ENCODE measurements at places on chromosomes 7 and 10.

DNA sequence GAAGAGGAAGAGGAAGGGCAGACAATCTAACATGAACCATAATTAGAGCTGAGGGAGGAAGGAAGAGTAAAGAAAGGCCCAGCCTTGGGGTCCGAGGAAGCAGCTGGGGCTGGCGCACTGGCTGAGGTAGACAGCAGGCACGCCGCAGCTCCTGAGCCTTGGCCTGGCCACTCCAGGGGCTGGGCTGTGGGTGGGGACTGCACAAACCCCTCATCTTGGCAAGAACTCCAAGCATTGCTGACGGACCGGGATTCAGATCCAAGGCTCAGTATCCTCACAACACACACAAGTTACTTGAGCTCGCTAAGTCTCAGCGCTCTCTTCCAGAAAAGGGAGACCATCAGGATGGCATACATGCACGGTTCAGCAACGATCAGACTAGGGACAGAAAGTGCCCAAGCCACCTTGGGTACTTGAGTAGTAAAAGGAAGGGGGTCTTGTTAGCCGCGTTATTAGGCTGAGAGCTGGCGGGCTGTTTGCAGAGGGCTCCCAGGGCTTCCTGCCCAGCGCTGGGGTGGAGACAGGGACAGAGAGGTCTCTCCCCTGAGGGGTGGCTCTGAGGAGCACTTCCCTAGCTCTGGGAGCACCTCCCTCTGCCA, 4.5 kb downstream of the TNS3 start:
- no peak for DNase-seq

- no peak for DNase-seq
Measured at GRCh38 chr7:51238981-51239495, 77.6 kb downstream of the COBL start.

DNA sequence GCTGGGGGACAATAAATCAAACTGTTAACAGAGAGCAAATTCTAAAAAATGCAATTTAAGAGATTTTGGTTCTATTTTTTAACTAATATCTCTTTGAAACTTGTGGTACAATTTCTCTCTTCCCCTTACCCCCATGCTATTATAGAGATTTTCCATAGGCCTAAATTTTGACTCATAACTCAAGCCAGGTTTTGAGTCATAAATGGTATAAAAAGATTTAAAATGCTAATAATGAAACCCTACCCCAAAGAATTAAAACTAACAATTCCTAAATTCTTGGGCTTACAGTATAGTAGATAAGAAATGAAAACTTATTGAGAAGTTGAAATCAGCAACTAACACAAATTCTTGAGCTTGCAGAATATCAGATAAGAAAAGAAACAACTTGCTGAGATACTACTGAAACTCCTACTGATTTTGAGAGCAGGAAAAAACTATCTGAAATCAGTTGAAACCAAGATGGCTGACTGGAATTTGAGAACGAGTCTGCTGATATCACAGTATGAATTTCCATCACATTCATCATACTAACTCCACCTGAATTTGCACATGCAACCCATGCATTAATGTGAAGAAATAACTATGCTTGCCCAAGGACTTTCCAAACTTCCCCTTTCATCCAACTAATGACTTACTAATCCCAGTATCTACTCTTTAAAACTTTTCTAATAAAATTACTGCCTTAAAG, 36.3 kb downstream of the POT1 start:
- DNase-seq = no peak

DNA sequence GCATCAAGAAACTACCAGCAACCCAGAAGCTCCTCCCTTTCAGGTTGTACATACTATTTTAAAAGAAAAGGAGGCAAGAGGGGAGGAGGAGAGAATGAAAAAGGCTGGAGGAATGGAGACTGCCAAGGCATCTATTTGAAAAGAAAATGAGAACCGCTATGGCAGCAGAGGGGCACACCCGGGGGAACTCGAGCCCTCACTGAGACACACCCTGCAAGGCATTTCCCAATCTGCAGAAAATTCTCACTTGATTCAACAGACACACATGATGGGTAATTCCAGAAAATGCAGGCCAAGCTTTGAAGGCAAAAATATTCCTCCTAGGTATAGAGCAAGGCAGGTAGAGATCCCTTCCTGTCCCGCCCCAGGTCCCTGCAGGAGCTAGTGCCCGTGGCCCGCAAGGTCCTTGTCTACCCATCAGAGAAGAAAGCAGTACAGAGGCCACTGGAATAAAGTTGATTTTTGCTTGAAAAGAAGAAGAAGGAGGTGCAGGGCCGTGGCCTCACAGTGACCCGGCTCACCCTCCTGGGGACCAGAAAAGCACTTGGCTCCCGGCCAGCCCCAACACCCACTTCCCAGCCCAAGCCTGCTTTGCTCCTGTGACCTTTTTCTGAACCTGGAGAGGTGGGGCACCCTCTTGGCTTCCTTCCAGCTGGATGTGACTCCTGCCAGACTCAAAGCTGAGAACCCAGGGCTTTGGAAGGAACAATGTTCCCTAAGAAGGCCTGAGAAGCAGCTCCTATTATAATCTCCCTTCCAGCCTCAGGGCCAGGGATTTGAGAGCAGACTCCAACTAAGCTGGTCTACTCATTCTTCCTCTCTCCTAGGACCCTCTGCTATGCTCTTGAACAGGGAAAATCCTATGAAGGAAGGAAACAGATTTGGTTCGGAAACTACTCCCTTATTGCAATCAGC, 6.2 kb upstream of the PIK3CG start:
- no peak for DNase-seq

GRCh38 chr7:195010-195829, 2.8 kb downstream of the FAM20C start:
- no peak for DNase-seq

DNA sequence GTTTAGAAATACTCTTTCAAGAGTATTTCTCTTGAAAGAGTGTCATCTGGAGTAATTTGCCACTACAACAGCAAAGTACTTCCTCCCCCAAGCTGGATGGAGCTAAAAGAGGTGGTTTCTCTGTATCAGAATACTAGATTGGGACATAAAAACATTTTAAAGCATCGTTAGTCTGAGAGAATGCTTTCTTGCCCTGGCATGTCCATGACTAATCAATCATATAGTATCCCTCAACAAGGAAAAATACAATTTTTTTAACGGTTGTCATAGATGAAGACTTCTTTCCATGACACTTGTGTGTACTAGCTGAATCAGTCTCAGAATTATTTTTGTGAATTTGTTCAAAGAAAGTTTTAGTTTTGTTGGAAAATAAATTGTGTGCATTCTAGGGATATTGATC, 237.9 kb downstream of the NEBL start:
- no peak for DNase-seq

- no peak for DNase-seq
Measured at GRCh38 chr7:21777921-21778320, 167.8 kb downstream of the CDCA7L start.

DNA sequence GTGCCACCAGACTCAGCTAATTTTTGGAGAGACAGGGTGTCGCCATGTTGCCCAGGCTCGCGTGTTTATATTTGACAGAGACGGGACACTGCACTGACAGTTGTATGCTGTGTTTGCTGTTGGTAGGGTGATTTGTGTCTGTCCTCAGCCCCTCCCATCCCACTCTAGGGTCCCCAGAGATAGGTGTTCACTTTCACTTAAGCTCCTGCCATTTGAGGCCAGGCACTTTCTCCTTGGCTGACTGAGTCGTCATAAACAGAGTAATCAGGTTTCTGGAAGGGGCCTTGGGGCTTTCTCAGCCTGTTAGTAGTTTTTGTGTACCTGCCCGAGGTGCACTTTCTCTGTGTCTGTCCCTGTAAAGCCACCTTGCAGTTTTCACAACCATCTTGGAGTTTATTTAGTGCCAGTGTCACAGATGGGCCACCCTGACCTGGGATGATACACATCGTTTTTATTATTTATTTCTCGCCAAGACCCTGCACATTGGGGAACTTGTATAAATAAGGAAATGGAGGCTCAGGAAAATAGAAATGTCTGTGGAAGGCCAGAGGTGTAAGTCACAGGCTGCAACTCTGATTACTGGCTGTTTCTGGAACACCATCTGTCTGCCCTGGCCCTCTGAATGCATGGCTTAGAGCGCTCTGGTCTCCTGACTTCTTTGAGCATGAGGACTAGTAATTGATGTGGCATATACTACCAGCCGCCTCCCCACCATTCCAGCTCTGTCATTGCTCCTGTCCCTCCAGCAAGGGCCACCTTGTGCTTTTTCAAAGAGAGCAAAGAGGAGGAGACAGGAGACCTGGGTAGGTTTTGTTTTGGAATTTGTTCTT, 81.9 kb upstream of the PDCD4 start:
- DNase-seq = no peak

DNA sequence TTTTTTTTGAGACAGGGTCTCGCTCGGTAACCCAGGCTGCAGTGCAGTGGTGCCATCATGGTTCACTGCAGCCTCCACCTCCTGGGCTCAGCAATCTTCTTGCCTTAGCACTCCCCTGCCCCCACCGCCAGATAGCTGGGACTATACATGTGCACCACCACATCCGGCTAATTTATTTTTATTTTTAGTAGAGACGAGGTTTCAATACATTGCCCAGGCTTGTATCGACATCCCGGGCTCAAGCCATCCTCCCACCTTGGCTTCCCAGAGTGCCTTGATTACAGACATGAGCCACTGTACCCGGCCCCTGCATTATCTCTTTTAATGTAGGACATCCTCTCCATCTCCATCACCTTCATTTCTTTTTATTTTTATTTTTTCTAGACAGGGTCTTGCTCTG, 213.3 kb downstream of the CUX1 start:
- DNase-seq = no peak

DNA sequence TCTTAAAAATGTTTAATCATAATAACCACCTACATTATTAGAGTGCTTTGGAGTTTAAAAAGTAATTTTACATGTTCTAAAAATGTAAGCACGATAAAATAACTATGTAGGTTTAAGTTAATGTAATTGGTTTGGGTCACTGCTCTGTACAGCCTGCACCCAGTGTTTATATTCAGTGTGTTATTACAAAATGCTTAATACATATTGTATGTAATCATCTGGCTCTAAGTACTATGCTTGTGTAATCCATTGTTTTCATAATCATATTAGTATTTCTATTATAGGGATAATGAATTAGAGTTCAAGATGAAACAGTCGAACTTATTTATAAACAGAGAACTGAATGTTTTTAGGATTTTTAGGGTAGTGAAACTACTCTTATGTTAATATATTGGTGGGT, 13.1 kb downstream of the RPA3 start:
- DNase-seq = no peak

GRCh38 chr10:128124813-128125403, 1.3 kb downstream of the MKI67 start:
- DNase-seq = no peak

DNA sequence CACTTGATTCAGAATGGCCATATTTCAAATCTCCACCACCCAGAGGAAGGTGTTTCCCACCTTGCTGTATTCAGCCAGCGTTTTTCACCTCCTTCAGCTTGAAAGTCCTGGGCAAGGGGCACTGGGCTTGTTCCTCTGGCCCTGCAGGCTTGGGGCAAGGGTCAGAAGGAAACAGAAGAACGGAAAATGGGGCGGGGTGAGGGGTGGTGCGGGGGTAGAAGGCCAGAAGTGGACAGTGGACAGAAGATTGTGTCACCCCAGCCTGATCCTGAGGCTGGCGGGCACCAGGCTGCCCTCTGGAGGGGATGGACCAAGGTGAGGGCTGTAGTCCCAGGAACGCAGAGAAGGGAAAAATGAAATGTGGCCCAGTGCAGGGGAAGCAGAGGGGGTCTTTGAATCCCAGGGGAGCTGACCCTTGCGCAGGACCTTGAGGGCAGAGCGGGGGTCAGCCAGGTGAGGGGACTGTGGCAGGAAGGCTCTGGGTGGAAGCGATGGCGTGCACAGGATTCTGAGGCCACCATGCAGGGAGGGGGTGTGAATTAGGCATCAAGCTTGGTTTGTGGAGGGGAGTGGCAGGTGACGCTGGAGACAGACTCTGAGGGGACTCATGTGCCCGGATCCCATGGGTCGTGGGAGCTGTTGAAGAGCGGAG, 23.0 kb downstream of the TMEM120A start:
- DNase-seq = no peak

- no peak for DNase-seq
Measured at GRCh38 chr10:114035791-114036190, 7.9 kb upstream of the ADRB1 start.

- DNase-seq = no peak
Measured at GRCh38 chr7:9242636-9243035, 809.2 kb downstream of the NXPH1 start.

GRCh38 chr10:95290461-95291364, at the start of gene PDLIM1:
TSS of gene PDLIM1 (minus strand) at chr10:95291003. CDS start at chr10:95290915, 88 bp downstream.
- no peak for DNase-seq

GRCh38 chr7:131919920-131920709, 363.7 kb upstream of the PODXL start:
- no peak for DNase-seq

DNA sequence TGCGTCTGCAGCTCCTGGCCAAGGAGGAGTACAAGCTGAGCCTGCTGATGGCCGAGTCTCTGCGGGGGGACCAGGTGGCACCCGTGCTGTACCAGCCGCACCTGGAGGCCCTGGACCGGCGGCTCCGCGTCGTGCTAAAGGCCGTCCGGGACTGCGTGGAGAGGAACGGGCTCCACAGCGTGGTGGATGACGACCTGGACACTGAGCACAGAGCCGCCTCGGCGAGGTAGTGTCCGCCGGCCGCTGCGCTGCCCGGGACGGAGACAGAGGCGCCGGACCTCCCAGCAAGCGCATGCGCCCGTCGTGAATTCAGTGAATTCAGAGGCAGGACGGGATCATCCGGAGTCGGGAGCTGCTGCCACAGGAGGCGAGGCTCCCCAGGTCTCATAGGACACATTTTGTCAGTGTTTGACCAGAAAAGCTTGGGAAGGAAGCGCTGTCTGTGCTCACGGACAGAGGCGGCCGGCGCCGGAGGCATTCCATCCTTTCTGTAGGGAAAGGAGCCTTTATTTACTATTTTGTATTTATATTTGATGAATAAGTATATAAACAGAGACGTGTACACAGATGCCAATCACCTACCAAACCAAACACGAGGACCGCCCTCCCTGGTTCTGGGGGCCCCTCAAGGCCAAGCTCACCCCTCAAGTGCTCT, 30.1 kb upstream of the FOXL3 start:
- no peak for DNase-seq

DNA sequence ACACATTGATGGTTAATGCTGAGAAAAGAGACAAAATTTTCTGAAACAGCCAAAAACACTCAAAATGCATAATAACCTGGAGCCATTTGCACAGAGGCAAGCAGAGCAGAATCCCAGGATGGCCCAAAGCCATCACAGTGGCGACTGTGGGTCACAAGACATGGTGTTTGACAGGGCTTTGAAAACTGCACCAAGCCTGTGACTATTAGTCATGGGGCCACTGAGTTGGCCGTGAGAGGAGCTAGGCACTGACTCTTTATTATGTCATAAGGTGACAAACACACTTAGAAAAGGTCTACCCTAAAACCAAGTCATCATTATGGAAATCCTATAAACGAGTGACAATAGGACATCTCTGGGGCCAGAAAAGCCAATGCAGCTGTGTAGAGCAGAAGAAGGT, 23.9 kb downstream of the DRGX start:
- no peak for DNase-seq
